ENCODE measurements at places on chromosomes 5 and 9.

DNA sequence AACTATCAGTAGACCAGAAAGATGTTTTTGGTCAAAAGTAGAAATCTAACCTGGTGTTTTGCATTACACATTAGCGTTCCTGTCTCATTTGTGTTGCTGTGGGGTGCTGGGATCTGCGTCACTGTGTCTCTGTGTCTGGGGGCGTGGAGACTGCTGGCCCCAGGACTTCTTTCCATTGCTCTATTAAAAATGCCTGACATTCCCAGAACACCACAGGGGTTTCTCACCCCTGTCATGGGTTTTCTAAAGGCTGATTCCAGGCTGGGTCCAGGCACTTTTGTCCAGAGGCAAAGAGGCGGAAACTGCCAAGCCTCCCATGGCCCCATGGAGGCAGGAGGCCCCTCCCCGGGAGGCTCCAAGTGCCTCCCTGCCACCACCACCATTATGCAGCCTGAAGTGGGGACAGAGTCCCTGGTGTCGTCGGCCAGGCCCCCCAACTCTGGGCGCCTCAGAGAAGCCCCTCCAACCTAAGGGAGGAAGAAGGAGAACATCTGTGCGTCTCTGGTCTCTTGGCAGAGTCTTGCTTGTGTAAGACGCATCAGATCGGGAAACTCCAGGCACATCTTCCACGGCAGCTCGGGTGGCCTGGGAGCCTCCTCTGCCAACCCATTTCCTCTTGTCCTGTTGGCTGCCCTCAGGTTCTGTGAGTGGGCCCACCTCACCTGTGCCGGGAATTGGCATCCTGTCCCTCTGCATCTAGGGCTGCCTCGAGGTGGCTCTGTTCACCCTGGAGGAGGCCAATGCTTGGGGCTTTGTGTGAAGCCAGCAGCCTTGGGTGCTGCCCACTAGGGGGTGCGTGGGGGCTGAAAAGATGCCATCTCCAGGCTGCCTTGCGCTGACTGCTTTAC lies 13.8 kb upstream of the PLEKHG4B start:
- no peak for DNase-seq

- no peak for DNase-seq
Measured at GRCh38 chr5:134502259-134502658, 23.2 kb upstream of the JADE2 start.

DNA sequence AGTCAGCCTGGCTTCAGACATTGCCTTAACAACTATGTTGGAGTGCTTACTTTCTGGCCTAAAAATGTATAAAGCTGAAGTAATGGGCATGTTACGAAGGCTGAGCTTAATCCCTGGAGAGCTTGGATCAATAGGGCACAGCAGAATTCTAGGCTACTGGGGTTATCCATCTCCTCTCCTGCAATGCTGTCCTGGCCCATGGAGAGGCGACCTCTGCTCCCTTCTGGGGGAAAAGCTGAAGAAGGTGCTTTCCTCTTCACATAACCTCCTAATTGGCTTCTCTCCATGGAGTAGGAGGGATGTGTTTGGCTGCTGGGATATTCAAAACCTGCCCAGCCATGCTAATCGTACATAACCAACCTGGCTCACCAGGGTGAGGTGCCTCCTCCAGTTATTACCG lies 403.5 kb downstream of the DMRT2 start:
- no peak for DNase-seq

DNA sequence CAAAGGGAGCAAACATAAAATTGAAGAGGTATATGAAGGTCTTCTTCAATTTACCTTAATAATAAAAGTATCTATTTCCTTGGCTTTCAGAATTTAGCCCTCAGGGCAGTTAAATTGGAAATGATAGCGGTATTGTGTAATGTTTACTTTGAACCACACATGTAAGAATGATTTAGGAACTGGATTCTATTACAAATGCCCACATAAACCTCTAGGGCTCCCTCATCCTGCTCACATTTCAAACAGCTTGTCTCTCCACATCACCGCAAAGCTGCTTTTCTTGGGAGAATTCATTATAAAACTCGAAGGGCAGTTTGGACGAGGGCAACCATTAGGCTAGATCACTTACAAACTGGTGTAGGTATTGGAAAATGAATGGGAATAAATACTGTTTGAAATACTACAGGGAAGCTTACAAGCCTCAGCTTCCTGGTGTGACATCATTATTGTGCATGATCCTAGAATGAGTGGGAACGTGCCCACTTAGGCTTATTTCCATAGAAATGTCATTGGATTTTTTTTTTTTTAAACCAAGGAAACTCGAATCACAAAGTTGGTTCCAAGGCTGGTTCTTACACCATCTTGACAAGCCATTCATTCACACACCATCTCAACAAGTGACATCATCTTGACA lies 47.3 kb downstream of the MTRR start:
- no peak for DNase-seq

- DNase-seq = no peak
Measured at GRCh38 chr5:148941810-148942209, 115.4 kb downstream of the ADRB2 start.

DNA sequence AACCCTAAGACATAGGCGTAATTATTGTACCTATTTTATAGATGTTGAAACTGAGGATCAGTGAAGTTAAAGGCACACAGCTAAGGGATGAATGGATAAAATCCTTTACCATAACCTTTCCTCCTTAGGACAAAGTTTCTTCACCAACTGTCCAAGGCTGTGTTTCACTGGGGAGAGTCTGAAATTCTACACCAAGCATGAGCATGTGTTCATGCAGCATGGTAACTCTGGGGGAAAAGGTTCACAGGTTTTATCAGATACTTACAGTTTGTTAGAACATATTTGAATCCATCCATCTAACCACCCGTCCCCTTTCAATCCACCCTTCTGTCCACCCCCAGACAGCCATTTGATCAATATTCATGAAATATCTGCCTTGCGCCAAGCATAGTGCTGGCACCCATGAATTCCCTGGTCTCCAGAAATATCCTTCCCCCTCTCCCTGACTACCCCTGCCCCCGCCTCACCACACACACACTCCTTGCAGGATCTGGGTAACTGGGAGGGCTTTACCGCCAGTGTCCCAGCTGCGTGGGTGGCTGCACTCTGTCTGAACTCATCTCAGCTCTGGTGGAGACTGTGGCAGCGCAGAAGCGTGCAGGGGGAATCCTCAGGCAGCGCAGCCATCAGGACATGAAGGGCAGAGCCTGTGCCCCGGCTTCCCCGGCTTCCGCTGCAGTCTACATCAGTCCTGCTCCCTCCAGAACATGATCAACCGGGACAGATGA lies 6.3 kb upstream of the KCNIP1 start:
- DNase-seq = no peak

- no peak for DNase-seq
Measured at GRCh38 chr9:13380903-13381302, 101.4 kb upstream of the MPDZ start.

GRCh38 chr5:174612686-174613085 lies 111.7 kb upstream of the MSX2 start:
- no peak for DNase-seq

GRCh38 chr9:98328770-98329169 lies 73.3 kb upstream of the TBC1D2 start:
- DNase-seq = no peak

- no peak for DNase-seq
Measured at GRCh38 chr9:122536134-122536533, 9.0 kb upstream of the OR1N1 start.
